Neural crest cell (in vitro differentiated cells): ENCODE measurements at places on chromosomes 4 and X. TPM values are rescaled to one million over a fixed set of nuclear protein-coding genes. Genes with fewer than 3 reads are reported as not detected.

DNA sequence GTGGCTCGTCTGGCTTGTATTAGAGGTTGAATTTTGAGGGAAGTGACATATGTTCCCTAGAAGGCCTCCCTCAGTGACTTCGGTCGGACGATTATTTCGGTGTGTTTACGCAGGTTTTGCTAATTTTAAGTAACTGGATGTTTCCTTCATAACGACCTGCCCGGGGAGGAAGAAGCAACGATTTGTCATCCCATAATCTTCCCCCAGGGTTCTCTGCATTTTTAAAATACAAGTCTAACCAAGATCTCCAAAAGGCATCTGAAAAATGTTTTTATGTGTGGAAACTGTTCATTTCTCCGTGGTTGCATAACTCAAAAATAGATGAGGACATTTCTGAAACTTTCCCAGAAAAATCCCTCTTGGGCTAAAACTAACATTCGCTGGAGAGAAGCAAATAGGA, 195.4 kb downstream of the SHOX start:
- peaks cover 10% of the 10 kb centered on the region for H3K4me1 ChIP-seq
- H3K36me3 ChIP-seq: no peaks in the 10 kb centered on the region
- H3K27ac ChIP-seq: no peak overlapping the region
- DNase-seq: no peak

The DRD5 gene
- total RNA-seq: not detected in 2 replicates

The CENPI gene
- 39.8 TPM in 2 replicates for total RNA-seq

The CWH43 gene
- total RNA-seq: not detected in 2 replicates

DNA sequence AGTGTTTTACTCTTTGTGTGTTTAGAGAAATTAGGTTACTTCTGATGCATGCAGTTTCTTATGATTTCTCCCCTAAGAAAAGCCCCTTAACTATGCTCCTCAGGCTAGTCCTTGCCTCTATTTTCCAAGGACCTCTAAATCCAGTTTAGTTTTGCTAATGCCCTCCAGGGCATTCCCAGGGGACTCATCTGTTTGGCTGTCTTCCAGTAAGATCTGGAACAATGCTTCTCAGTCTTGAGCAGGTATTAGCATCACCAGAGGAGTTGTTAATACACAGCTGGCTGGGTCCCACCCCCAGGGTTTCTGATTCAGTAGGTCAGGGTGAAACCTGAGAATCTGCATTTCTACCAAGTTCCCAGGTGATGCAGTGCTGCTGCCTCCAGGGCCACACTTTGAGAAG, 56.9 kb downstream of the OTC start:
- peaks cover 10% of the 10 kb centered on the region for H3K4me1 ChIP-seq
- DNase-seq: no peak
- no peaks in the 10 kb centered on the region for H3K27me3 ChIP-seq
- H3K36me3 ChIP-seq: no peaks in the 10 kb centered on the region

- no peak overlapping the region for H3K4me3 ChIP-seq
- no peaks in the 10 kb centered on the region for H3K27me3 ChIP-seq
- H3K27ac ChIP-seq: no peak overlapping the region
- DNase-seq: no peak
Observed at GRCh38 chr4:90958256-90958895, 831.2 kb downstream of the CCSER1 start.

DNA sequence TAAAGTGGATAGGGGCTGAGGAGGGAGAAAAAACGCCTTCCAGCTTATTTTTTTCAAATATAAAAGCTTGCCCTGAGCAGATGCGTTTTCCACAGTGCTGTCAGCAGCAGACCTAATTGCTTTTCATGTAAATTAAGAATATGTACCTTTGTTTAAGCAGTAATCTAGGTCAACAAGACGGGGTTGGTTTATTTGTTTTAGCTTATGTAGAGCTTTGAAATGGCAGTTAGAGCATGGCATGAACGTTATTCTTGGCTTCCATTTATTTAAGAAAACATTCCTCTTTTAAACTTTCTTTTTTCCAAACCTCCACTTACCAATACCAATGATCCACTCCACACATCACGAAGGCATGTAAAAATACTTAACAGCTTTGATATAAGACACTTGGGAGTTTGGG, 220.3 kb upstream of the TENM3 start:
- H3K27ac ChIP-seq: no peak overlapping the region
- no peaks in the 10 kb centered on the region for H3K4me1 ChIP-seq
- H3K4me3 ChIP-seq: no peak overlapping the region
- H3K36me3 ChIP-seq: peaks cover 7% of the 10 kb centered on the region

The PRRG1 gene
- 8.0 TPM in 2 replicates for total RNA-seq

The CA5B gene
- 5.7 and 7.1 TPM in 2 replicates for total RNA-seq

The YY2 gene
- 1.5 TPM in 2 replicates for total RNA-seq

DNA sequence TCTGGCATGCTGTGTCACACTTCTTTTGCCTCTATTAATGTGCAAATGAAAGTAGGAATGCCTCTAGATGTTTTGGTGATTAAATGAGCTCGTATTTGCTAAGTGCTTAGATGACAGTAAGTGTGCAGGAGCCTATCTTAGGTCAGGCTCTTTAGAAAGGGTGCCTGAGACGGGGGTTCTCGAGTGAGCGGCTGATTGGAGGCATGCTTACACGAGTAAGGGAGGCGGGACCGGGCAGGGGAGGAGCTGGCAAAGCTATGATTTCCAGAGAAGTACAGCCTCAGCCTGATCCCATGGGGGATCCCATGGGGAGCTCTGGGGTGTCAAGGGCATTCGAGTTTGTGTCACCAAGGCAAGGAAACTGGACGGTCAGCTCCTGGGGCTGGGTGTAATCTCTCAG, 44.8 kb downstream of the CLDN34 start:
- H3K4me1 ChIP-seq: peaks cover 30% of the 10 kb centered on the region
- H3K36me3 ChIP-seq: no peaks in the 10 kb centered on the region
- H3K27me3 ChIP-seq: no peaks in the 10 kb centered on the region
- DNase-seq: no peak
- H3K4me3 ChIP-seq: peak overlapping the region; percentile 50
